HS-5 (cell line): ENCODE measurements at places on chromosomes 7 and 10.
A peak's percentile ranks its signal among the peaks of the same experiment; 100 is the strongest.

- DNase-seq = no peak
Observed at GRCh38 chr10:122878799-122879338, 512 bp downstream of the FAM24B start.

- no peak for DNase-seq
Observed at GRCh38 chr10:71831646-71832552, 19.2 kb downstream of the PSAP start.

GRCh38 chr10:44908936-44909630 is 2.1 kb upstream of the TMEM72 start:
- no peak for DNase-seq

DNA sequence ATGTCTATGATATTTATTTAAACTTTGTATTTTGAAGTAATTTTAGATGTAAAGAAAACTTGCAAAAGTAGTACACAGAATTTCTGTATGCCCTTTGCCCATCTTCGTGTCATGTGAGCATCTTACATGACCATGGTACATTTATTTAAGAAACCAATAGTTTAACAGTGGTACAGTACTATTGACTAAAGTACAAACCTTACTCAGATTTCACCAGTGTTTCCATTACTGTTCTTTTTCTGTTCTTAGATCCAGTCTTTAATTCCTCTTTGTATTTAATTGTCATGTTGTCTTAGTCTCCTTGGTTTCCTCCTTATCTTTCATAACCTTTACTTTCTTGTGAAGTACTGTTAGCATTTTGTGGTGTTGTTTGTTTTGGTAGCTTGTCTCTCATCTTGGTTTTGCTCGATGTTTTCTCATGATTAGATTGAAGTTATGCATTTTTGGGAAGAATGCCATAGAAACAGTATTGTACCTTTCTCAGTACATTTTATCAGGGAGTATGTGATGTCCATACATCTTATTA is 24.1 kb downstream of the TAX1BP1 start:
- DNase-seq = no peak

DNA sequence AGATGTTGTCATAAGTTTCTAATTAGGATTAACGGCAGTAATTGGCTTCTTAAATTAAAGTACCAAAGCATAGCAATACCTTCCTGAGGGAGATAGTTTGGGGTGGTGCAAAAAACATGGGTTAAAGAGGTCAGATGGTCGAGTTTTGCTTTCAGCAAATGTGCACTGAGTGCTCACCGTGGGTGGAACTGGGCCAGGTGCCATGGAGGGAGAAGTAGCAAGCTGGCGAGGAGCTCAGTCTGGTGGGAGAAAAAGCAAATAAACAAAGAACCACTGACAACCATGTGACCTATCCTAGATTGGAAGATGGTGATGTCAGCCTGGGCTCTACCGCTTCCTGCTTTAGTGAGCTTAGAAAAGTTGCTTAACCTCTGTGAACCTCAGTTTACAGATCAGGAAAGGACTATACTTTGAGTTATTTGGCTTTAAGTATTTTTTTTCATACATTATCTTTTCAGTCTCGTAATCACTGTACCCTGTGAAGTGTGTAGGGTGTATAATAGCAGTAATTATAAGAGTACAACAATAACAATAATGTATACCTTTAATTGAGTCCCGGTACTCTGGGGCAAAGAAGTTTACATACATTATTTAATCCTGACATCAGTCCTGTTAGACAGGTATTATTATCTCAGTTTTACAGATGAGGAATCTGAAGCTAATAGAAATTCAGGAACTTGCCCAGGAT is 69.0 kb upstream of the PDCD4 start:
- peak; percentile 11 for DNase-seq

- no peak for DNase-seq
Observed at GRCh38 chr7:131690441-131690840, 134.0 kb upstream of the PODXL start.

DNA sequence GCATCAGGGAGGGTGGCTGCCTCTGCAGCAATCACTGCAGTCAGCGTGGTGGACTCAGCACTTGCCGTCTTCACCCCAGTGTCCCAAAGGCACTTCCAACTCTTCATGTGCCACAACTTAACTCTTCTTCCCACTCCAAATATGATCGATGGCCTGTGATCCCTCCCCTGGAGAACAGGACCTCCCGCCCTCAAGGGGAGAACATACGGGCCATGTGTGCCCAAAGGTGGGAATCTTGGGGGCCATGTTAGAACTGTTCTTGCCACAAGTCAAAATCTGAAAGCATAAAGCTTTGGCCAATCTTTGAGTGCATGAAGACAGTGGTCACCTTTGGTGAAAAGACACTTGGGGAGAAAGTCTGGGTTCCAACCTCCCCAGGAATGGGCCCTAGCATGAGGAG is 368.5 kb upstream of the MGMT start:
- no peak for DNase-seq

DNA sequence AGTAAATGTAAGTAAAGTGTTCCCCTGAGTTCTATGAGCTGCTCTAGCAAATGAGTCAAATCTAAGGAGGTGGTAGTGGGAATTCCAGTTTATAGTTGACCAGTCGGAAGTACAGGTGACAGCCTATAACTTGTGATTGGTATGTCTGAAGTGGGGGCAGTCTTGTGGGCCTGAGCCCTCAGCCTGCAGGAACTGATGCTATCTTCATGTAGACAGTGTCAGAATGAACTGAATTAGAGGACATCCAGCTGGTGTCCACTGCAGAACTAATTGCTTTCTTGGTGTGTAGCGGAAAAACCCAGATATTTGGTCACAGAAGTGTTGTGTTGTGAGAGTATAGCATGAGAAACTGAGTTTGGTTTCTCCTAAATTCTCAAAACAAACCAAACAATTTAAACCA is 127.9 kb upstream of the AMPH start:
- no peak for DNase-seq

- DNase-seq = peak; percentile 10
Observed at GRCh38 chr7:139181404-139181803, 49.6 kb upstream of the UBN2 start.

GRCh38 chr10:101780818-101781654 is 2.2 kb downstream of the NPM3 start:
- DNase-seq = no peak

DNA sequence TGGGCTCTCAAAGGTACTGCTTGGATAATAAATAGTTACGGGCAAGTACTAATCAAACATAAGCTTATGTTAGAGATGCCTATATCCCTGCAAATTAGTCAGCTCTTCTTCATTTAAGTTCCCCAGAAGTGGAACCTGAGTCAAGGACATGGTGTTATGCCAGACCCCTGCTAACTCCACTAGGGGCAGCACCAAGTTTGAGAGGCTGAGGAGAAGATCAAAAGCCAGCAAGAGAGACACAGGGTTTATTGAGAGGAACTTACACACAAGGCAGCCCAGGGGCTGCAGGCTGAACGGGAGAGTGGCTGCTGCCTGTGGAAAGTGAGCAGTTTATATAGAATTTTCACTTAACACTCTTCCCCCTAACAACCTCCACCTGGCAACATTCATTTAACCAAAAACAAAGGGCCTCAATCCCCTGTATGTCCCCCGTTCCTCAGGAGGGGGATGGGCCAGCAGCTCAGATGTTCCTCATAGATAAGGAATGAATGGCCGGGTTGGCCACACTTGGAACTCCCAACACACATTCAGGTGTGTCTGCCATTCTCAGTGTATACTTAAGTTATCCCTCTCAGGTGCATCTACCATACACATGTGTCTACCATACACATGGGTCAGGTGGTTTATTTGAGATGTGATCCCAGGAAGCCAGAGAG is 62.6 kb upstream of the GHITM start:
- peak; percentile 29 for DNase-seq

- no peak for DNase-seq
Observed at GRCh38 chr10:25766213-25766612, 167.8 kb upstream of the MYO3A start.

DNA sequence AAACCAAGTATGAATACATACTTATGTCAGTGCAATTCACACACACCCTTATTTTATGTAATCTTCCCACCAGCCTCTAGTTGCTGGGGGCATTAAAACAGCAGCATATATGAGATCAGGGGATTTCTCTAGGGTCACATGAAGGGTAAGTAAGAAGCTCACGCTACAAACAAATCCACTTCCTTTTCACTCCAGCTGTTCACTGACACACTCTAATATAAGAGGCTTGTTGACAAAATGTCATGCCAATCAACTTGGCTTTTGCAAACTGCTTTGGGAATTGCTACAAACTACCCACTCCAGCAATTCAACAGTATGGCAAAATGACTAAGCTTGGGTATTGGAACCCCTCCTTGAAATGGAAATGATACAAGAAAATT is 10.3 kb downstream of the FAM3C start:
- no peak for DNase-seq

DNA sequence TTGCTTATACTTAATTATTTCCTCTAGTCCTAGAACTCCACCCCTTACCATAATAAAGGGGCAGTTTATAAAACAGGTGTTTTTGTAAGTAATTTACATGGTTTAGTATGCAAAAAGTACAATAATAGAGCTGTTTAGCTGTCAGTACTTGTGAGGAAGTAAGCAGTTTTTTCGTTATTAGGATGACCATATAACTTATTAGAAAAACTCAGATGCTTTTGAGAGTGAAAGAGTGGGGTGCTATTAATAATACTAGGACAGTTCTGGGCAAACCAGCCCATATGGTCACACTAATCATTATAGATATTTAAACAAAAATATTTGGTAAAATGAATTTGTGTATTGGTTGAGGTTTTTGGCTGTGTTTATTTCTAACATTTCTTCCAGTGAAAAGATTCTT is 201.9 kb upstream of the KAT6B start:
- no peak for DNase-seq

DNA sequence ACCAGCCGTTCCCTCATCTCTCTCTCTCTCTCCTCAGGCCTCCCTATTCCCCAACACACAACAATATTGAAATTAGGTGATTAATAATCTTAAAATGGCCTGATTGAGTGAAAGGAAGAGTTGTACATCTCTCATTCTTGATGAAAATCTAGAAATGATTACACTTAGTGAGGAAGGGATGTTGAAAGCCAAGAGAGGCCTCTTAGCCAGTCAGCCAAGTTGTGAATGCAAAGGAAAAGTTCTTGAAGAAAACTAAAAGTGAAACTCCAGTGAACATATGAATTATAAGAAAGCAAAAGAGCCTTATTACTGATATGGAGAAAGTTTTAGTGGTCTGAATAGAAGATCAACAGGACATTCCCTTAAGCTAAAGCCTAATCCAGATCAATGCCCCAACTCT is 695.1 kb downstream of the GRID1 start:
- no peak for DNase-seq

- no peak for DNase-seq
Observed at GRCh38 chr10:25175527-25176420, 973 bp downstream of the GPR158 start.

GRCh38 chr10:112275512-112276245 is 7.5 kb upstream of the TECTB start:
- no peak for DNase-seq

- no peak for DNase-seq
Observed at GRCh38 chr10:126256864-126257263, 131.4 kb downstream of the ADAM12 start.

- no peak for DNase-seq
Observed at GRCh38 chr10:5486853-5487235, 12.5 kb downstream of the CALML5 start.
